NCI-H82 (cell line): ENCODE measurements at places on chromosomes 16 and 17.

DNA sequence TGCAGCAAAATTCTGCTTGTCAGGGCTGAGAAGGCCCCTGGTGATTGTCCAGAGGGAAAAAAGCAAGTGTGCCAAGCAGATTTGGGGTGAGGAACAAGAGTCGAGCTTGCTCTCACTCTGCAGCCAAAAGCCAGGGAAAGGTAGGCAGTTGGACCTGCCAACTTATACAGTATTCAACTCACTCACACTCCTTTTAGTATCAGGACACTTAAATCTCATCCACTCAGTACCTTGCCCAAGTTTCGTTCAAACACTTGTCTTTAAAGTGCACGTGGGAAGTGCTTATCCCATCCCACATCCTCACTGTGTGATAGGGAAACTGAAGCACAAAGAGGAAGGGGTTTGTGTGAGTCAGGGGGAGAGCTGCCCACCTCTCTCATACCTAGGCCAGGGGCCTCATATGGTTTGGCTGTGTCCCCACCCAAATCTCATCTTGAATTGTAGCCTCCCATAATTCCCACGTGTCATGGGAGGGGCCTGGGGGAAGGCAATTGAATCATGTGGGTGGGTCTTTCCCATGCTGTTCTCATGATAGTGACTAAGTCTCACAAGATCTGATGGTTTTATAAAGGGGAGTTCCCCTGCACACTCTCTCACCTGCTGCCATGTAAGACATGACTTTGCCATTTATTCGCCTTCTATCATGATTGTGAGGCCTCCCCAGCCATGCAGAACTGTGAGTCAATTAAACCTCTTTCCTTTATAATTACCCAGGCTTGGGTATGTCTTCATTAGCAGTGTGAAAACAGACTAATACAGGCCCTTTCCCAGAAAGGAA, 25.6 kb upstream of the CES5A start:
- no peak for DNase-seq

DNA sequence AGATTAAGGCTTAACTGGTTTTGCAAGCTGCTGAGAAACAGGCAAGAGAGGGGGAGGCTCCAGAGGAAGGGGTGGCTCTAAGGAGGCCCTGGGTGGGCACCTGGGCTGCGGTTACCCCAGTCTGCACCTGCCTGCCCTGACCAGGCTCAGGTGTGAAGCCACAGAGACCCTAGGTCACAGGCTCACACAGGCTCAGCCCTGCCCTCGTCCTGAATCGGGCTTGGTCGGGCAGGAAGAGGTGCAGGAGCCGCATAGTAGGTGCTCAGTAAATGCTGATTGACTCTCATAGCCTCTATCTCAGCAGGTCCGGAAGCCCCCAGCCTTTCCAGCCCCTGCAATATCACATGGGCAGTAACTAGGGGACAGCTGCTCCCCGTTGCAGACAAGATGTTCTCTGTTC, 203.4 kb downstream of the GSG1L start:
- DNase-seq: no peak

DNA sequence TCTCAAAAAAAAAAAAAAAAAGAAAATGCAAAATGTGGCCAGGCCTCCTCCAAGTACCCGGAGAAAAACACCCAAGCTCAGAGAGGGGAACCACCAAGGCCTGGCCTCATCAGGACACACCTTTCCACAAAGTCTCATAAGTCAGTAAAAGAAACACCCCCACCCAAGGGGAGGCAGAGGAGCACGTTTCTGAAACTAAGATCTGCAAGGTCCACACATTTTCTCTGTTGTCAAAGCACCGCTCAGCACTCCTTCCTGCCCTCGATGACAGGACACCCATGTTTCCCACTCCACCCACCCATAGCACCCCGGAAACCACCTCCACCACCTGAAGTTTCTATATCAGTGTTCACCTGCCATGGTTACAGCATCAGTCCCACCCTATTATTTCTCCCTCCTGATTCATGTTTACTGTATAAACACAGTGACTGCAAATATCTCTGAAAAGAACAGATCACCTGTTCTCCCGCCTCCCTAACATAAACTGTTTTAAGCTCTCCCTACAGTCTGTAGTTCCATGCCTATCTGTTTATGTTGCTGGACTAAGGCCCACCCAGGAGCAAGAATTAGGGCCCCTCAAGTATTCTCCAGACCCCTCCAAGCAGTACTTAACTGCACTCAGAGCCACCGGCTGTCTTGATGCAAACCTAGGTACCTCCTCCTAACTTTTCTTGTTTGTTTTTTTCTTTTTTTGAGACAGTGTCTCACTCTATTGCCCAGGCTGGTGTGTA, 2.0 kb downstream of the CORO7 start:
- no peak for DNase-seq

DNA sequence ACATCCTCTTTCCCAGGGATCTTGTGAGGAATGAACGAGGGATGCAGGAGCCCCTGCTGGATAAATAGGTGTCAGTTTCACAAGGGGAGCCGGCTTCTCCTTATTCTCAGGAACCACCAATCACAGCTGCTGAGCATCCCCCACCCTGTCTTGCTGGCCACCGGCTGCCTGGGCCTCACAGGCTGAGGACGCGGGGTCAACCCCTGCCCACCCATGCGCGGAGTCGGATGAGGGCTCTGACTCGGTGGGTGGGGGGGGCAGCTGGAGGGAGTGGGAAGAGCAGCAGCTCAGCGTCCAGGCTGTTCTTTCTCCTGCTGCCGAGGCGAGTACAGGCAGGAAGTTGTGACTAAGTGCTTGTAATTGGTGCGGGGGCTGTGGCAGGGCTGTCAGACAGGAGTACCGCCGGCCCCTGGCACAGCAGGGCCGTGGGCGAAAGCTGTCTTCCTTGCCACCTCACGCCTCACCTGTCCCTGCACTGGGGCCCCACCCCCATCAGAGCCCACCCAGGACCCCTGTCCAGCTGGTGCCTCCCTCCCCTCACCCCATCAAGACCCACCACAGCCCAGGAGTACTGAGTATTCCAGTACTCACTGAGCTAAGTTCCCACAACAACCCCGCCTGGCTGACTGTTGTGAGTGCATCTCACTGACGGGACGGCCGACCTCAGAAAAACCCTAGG, 11.0 kb upstream of the DPEP1 start:
- DNase-seq: peak; percentile 64

- DNase-seq: no peak
Observed at GRCh38 chr17:60910415-60910814, 232.8 kb downstream of the BCAS3 start.

DNA sequence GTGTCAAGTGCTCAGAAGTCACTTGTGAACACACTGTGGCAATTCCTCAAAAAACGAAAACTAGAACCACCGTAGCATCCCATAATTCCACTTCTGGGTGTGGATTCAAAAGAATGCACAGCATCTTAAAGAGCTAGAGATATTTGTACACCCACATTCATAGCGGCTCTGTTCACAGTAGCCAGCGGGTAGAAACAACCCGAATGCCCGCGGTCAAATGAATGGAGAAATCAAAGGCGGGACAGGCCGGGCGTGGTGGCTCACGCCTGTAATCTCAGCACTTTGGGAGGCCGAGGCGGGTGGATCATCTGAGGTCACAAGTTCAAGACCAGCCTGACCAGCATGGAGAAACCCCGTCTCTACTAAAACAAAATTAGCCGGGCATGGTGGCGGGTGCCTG, 337.5 kb downstream of the SEC14L1 start:
- DNase-seq: no peak

- no peak for DNase-seq
Observed at GRCh38 chr16:11278681-11279628, 2.2 kb downstream of the PRM1 start.

DNA sequence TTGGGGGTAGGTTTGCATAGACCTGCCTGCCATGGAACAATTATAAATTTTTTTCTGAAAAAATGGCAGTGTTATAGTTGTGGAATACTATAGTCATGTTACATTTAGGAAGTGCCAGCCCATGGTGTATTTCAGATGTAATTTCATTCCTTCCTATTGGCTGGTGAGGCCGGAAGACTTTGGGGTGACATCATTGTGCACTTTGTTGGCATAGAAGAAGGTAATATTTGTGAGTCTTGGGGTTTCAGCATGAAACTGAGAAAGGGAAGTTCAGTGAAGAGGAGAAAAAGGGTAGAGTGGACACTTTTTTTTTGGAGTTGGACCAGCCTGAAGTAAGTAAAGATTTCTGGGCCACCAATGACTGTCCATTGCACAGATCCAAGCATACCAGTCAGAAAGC, 16.0 kb upstream of the HEATR6 start:
- no peak for DNase-seq

DNA sequence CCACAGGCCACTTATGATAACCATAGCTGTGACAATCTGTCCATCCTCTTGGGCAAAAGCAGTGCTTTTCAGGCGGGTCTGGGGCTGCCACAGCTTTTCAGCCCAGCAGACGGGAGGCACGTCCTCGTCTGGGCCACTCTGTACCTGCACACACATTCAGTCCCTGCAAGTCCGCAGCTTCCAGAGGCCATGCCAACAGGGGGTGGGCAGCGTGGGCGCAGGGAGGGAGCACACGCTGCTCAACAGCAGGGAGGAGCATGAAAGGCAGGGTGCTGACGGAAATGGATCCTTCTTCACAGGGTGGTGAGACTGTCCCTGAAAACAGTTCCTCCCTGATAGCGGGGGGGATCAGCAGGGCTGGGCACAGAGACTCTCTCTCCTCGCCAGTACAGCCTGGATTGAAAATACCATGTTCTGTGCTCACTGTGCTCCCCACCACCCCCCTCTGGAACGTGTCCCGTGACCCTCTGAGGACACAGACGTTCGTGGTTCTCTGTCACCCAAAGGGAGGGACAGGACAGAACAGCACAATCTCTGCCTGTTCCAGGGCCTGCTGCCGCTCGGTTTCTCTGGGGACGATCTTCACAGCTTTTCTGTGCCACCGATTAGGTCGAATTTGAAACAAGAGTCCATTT, 41.7 kb downstream of the PEMT start:
- DNase-seq: no peak

DNA sequence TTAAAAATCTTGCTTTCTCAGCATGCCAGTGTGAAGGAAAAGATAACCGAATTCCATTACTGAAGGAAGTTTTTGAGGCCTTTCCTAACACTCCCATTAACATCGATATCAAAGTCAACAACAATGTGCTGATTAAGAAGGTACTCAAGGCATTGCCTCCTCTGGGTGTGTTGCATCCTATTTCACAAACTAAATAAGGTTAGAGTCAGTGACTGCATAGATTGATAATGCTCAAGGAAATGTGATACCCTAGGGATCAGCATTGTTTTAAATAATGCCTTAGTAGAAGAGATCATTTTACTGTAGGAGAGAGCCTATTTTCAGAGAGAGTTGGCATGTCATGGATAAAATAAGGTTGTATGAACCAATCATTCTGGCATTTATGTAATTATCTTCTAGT, 36.8 kb downstream of the GDPD1 start:
- peak; percentile 30 for DNase-seq

DNA sequence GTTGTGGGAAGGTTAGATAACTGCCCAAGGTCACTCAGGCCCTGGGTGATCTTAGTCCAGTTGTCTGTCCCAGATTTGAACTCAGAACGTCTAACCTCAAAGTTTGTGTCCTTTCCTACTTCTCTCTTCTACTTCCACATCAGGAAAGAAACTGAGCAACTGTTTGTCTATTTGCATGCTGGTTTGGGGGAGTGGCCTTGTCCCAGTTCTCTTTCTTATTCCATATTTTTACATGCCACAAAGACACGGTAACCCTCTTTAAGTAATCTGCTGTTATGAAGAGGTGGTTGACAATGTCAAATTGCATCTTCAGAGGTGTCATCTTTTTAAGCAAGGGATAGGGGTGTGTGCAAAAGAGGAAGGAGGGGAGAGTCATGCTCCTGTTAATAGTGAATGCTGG, 432.5 kb downstream of the HS3ST3B1 start:
- DNase-seq: no peak

- no peak for DNase-seq
Observed at GRCh38 chr16:57734308-57734924, 1.2 kb upstream of the KATNB1 start.

GRCh38 chr17:45770632-45771270, 13.4 kb upstream of the CRHR1 start:
- DNase-seq: peak; percentile 98

GRCh38 chr17:59893676-59894100, 767 bp downstream of the RPS6KB1 start:
- peak; percentile 65 for DNase-seq

DNA sequence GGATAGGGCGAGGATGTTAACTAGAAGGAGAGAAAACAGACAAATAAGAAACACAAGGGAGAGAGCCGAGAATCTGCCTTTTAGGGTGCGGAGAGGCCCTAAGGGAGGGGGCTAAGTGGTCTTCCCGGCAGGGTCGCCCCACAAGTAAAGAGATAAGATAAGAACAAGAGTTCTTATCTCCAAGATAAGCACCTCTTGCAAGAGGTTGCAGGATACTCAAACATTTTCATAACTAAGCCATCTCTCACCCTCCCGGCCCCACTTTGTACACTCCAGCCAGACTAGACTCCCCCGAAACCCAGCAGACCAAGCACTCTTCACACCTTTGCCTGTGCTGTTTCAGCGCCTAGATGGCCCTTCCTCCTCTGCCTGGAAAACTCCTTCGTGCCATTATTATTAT, 14.3 kb downstream of the ZNF319 start:
- no peak for DNase-seq

GRCh38 chr17:50452630-50453300, 15.9 kb downstream of the CHAD start:
- no peak for DNase-seq

GRCh38 chr17:77733576-77734296, 224.8 kb upstream of the TNRC6C start:
- DNase-seq: no peak

DNA sequence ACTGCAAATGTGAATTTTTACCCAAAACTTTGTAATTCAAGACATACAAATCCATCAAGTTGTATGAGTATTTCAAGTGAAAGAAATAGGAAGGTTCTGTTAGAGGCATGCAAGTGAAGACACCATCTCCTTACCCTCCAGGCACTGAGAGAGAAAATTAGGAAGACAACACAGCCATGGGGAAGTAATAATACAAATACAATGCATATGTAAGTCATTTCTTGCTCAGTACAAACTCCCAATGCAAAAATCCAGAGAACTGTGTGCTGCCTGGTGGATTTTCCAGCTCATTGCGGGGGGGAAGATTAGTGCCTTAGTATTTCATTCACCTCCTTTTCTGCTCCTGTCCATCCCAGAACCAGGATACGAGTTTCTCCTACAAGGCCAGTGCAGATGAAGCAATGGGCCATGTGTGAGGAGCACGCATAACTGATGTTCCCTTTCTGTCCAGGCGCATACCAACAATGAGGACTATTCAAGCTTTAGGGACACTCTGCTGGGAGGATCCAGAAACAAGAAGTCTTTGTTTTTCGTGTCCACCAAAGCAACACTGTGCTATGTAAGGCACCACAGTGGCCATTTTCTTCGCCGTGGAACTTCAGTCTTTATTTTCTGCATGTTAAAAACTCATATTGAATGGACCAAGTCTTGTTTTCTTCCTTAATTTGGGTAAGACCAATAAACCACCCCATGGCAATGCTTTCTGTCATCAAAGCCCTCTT, 143.7 kb upstream of the RCVRN start:
- DNase-seq: no peak
